Neural progenitor cell (in vitro differentiated cells): ENCODE measurements at places on chromosomes 4 and X. TPM values are rescaled to one million over a fixed set of nuclear protein-coding genes. Genes with fewer than 3 reads are reported as not detected.

GRCh38 chrX:55072286-55072685, 2.5 kb upstream of the PAGE2B start:
- no peaks in the 10 kb centered on the region for H3K36me3 ChIP-seq
- H3K27ac ChIP-seq, result no peak overlapping the region
- no peak for DNase-seq

DNA sequence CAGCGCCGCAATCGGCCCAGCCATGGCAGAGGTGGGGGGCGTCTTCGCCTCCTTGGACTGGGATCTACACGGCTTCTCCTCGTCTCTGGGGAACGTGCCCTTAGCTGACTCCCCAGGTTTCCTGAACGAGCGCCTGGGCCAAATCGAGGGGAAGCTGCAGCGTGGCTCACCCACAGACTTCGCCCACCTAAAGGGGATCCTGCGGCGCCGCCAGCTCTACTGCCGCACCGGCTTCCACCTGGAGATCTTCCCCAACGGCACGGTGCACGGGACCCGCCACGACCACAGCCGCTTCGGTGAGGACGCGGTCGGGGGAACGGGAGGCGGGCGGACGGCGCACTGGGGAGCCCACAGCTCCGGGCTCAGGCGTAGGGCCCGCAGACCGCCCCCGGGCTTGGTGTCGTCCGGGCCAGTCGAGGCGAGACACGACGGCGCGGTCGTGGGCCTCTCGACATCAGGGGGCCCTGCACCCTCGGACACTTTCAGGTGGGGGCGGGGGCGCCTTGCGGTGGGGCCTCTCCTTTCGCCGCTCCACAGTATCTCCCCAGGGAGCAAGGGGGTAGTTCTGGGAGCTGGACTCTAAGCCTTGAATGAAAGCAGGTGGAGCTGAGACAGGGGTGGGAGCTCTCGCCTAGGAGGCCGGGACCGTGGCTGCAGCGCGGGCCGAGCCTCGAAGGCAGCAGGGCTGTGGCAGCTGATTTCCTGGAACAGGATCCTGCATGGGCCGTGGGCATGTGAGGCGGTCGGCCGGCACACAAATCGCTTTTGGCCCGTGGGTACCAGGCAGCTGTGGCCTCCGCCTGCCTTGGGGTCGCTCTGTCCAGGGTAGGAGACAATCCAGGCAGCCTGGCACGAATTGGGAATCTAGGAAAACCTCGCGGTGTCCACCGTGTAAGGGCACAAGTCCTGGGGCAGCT, 722 bp downstream of the FGF16 start:
- peaks cover 37% of the 10 kb centered on the region for H3K27me3 ChIP-seq
- no peaks in the 10 kb centered on the region for H3K4me1 ChIP-seq
- peak; percentile 13 for DNase-seq
- no peak overlapping the region for H3K27ac ChIP-seq
- H3K36me3 ChIP-seq, result no peaks in the 10 kb centered on the region

DNA sequence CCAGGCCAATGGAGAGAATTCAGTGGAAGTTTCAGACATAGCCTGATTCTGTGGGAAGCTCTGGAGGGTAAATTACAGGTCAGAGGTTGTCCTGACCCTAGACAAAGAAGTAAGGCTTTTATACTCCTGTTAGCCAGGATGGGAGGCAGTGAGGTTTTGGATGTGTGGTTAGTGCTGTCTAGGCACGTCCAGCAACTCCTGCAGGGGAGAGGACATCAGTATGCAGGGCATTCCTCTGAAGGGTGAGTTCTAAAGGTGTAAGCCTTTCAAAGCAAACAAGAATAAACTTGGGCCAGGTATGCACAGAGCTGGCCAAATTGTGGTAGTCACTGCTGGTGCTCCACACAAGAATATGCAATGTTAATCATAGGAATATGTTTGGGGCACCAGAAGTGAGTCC, 562.5 kb downstream of the CCSER1 start:
- peak; percentile 2 for DNase-seq
- H3K4me1 ChIP-seq, result no peaks in the 10 kb centered on the region
- H3K36me3 ChIP-seq, result no peaks in the 10 kb centered on the region
- no peak overlapping the region for H3K27ac ChIP-seq
- H3K4me3 ChIP-seq, result no peak overlapping the region
- no peaks in the 10 kb centered on the region for H3K27me3 ChIP-seq

Gene COL25A1
- 1.3 and 2.0 TPM in 2 replicates for total RNA-seq

Gene NDP
- 2.3 and 2.5 TPM in 2 replicates for total RNA-seq

Gene RASL11B
- total RNA-seq, result 6.8 and 10.1 TPM in 2 replicates
